ENCODE measurements at places on chromosomes 16 and 17.

DNA sequence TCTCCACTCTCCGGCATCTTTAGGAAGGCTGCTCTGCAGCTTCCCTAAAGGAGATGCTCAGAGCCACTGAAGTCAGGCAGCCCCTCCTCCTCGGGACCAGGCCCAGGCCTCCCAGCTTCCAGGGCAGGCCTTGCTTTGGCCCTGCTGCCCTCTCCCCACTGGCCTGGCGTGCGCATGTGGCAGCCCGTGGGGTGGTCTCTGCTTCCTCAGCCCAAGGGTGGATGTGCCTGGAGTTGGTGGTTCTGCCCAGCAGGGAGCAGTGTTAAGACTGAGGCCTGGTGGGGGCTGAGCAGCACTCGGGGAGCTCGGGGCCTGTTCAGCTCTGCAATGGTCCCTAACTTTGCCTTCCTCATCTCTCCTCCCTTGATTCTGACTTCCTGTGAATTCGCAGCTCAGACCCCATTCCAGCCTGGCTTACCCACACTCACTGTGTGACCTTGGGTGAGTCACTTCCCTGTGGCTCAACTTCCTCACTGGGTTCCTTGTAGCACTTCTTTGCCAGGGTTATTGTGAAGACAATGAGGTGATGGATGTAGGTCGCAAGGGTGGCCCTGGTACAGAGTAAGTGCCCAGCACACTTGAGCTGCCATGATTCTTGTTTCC, 63.2 kb downstream of the NKD1 start:
- no peak for DNase-seq

DNA sequence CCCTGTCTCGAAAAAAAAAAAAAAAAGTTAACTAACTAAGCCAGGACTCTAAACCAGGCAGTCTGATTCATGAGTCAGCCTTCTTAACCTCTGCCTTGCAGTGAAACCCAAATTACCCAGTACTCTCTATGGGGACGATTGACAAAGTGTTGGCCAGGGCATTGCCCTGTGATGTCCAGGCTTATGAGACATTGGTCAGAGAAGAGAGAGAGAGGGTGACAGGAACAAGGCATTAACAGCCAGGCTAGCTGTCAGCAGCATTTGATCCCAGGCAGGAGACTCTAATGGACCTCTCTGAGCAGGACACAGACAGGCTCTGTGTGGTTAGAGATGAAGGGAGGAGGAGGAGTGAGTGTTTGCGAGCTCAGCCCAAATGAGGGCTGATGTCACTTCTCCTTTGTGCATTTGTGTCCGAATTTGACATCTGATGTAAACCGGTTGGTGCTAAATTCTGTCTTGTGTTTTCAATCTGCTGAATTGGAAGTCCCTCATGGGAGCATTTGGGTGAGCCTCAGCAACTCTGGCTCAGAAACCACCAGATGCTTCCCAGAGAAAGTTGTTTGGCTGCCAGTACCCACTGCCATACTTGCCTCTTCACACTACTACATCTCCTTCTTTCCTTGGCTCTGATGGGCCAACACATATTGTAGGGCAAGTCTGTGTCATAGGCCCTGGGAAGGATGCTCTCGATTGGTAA, 4.3 kb upstream of the MYL4 start:
- DNase-seq: no peak

- DNase-seq: peak; percentile 84
These were observed 853 bp upstream of the PDK2 start for GRCh38 chr17:50094243-50094752.

DNA sequence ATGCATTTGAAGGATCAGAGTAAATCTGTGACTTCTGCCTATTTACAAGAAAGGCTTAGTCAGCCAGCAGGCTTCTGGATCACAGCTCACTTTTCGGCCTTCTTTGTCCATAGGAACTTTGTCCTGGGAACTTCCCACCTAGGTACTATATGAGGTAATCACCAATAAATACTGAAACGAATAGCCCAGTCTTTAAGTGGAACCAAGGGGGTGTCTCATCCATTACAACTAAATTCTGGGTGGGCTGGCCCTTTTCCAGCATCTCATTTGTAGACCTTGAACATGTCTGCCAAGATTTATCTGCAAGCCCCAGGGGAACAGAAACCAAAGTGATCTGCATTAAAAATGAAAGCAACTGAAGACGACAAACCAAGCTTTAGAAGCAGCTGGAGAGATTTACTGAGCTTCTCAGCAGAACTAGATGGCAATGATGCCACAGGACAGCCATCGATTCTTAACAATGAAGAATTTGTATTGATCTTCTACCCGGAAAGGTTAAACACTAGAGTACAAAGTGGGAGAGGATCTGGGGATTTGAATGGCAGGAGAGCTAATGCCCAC, 55.5 kb downstream of the SNX11 start:
- peak; percentile 37 for DNase-seq

DNA sequence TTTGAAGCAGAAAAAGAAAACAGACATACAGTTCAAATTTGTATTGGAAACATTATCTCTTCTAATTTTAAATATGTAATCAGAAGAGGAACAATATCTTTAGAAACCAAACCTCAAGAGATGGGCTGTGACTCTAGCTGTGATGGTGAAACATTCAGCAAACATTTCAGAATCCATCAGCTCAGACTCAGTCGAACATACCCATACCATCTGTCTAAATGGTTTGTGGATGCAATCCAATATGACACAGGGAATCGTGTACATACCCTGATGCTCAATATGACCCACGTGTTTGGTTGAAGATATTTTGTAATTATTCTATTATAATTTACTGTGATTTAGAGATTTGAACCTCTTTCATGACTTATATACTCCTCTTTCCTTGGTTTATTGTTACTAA, 665.2 kb upstream of the CDH8 start:
- DNase-seq: no peak

DNA sequence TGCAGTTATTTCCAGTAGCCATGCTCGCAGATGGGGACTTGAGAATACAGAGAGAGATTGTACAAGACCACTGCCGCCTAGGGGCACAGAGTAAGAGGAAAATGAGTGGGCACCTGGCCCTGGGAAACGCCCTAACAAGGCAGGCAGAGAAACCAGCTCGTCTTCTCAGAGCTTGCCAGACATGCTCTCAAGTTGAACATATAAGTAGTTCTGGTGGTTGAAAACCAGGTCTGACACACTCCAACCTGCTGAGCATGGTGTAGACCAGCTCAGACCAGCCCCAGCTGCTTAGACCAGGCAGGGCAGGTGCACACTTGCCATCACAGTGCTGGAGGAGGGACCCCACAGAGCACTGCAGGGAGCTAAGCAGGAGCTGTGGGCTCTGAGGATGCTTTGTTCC, 250.5 kb downstream of the CPPED1 start:
- no peak for DNase-seq

DNA sequence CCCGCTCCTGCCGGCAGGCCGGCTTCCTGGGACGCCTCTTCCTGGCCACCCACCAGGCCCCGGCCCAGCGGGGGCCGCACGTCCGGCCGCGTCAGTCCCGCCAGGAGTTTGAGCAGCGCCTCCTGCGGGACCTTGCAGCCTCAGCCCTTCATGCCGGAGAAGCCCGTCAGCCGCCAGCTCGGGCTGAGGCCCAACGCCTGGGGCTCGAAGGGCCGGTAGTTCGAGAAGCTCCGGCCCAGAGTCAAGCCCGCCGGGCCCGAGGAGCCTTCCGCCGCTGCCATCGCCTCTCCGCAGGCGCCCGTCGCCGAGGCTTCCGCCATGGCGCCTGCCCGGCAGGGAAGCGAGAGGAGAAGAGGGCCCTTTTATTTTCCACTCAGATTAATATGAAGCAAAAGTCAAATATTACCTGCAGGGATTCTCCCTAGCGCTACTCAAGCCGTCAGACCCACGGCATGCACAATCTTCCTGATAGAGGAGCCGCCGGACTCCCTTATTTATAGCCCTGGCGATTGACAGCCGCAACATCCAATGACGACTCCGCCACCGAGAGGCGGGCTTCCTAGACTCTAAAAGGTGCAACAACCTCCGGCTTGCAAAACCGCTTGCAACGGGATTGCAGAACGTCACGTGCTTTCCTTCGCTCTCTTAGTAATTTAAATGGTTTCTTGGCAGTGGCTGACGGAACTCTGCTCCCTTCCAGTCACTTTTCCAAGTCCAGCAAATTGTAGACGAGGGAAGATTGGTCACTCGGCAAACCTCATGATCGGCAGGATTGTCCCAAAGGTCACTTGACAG, at the start of gene SEPHS2:
Gene SEPHS2, minus strand, starts transcription at position 467 of the 795 bp plus-strand sequence. Its CDS starts 147 bp downstream, at position 320.
- peak; percentile 98 for DNase-seq

GRCh38 chr16:60907645-60908044, 1128.6 kb downstream of the CDH8 start:
- no peak for DNase-seq

GRCh38 chr17:78873519-78874340, 29.3 kb downstream of the CEP295NL start:
- DNase-seq: no peak

- DNase-seq: no peak
These were observed 58.6 kb upstream of the SHISA6 start for GRCh38 chr17:11182430-11182829.

DNA sequence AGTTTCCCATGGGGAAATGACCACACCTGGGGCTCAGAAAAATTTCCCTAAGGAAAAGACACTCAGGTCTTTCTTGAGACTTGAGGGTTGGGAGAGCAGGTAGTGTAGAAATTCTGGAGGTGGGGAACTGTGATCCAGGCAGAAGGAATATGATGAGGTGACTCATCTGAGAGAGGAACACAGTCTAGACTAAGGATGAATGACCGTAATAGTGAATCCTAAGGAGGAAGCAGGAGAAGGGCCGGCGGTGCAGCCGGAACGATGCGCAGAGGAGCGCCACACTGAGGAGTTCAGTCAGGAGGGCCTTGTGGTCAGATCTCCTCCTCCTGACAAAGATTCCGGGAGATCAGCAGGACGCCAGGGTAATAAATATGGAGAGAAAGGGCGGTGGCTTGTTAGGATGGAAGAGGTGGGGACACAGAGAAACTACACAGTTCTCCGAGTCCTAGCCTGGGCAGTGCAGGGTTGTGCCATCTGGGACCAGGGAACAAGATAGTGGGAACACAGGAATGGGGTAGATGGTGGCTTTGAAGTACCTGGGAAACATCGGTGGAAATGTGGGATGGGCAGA, 135.6 kb downstream of the PARN start:
- no peak for DNase-seq

DNA sequence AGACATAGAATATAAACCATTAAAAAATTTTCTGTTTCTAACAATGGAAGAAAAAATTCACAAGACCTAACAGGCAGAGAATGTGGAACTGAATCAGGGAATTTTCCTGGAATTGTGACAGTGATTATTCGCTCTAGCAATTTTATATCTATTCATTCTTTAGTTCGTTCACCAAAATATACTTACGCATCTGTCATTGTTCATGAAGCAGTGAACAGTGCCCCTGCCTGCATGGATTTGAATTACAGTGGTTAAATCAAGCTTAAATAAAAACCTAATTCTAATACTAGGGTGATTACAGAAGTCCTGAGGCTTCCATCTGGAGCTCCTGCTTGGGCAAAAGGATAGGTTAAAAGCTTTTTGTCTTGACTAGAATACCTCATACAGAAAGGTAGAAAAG, 48.6 kb downstream of the ABCA8 start:
- DNase-seq: peak; percentile 13

- no peak for DNase-seq
These were observed 24.9 kb upstream of the RHBDL3 start for GRCh38 chr17:32240750-32241149.

DNA sequence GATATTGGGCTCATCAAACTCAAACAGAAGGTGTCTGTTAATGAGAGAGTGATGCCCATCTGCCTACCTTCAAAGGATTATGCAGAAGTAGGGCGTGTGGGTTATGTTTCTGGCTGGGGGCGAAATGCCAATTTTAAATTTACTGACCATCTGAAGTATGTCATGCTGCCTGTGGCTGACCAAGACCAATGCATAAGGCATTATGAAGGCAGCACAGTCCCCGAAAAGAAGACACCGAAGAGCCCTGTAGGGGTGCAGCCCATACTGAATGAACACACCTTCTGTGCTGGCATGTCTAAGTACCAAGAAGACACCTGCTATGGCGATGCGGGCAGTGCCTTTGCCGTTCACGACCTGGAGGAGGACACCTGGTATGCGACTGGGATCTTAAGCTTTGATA, 2.6 kb upstream of the HPR start:
- no peak for DNase-seq

DNA sequence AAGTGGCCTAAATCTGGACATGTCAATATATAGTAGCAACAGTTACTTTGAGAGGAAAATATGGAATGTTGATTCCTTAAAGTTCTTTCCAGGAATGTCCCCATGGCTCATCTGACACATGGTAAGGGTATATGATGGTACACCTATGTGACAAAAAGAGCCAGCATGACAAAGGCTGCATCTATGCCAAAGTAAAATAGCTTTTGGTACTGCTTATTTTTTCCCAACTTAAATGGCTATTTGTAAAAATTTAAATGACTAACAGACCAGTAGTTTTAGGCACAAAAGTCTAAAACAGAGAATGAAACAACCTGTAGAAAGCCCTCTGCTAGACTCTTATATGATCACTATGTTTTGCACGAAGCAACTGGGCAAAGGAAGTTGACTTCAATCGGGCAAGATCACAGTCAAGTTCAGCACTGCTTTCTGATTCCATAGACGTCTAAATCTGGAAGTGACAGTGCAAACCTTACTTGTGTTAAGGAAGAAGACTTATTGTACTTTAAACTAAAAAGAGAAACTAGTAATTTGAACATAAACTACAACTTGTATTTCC, 135.1 kb downstream of the SKAP1 start:
- no peak for DNase-seq

- no peak for DNase-seq
These were observed 29.4 kb downstream of the RNF112 start for GRCh38 chr17:19440421-19440820.

DNA sequence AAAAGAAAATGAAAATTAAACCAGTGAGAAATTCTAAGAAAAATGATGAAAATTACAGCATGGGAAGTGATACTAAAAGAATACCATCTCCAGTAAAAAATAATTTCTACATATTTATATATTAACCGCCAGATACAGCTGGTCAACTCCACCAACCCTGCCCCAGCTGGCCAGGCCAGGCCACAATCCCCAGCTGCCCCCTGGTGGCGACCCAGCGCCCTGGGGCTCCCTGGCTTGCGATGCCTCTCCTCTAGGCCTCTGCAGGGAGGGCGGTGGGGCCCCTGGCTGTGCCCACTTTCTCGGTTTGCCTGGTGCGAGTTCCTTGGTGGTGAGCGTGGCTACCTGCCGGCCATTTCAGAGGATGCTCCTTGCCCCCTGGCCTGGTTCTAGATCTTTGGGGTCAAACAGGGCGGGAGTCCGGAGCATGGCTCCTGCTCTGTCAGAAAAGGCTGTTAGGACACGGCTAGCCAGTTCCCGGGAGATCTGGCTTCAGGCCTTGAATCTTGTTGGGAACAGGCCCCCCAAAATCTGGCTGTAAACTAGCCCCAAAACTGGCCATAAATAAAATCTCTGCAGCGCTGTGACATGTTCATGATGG, 14.5 kb downstream of the GLIS2 start:
- DNase-seq: peak; percentile 82

Measured in HEK293T (cell line).